ENCODE measurements at places on chromosomes 1 and 21.

- no peak for DNase-seq
Measured at GRCh38 chr1:204398197-204399125, 13.2 kb downstream of the PPP1R15B start.

- DNase-seq = no peak
Measured at GRCh38 chr1:26363549-26364448, 8.8 kb downstream of the ZNF683 start.

DNA sequence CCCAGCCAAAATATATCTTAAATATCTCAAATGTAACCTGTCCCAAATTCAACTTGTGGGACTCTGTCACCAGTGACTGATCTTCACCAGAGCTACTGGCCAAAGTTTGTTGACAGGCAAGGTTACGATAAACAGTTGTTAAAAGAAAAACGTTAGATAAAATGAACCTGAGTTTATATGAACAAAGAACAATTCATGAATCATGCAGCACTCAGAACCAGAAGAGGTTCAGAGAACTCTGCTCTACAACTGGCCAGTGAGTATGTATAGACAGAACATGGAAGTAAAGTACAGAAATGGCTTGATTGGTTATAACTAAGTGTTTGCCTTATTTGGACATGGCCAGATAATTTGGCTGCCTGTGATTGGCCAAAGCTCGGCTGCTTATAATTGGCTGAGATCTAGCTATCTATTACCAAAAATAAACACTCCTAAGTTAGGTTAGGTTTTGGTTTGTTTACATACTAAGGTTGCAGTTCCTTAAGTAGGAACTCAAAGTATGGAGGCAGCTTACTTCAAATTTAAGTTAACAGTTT is 25.5 kb downstream of the BTBD8 start:
- DNase-seq = no peak

DNA sequence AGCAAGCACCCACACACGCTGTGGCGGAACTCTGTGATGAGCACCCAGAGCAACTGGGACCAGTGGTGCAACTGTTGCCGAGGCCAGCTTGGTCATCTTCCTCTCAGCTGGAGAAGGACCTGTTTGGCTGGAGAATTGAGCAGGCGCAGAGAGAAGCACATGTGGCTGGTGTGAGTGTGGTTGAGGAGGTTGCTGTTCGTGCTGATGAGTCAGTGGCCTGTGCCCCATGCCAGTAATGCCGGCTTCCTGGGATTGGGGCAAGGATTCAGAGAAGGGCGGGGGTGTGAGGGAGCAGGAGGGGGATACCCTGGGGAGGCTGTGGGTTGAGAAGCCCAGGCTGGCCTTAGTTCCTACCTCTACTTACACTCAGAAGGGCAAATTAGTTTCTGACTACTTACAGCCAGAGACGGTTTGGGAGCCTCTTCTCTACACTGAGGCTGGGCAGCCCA is 57.5 kb upstream of the EPS8L3 start:
- no peak for DNase-seq

- DNase-seq = no peak
Measured at GRCh38 chr21:21028275-21028820, 30.1 kb downstream of the NCAM2 start.

- DNase-seq = no peak
Measured at GRCh38 chr21:38661889-38662568, 143.7 kb upstream of the ETS2 start.

All from cortex of kidney (tissue), 1 donor.